ENCODE measurements at places on chromosomes 2 and 18.
A peak's percentile ranks its signal among the peaks of the same experiment; 100 is the strongest.

DNA sequence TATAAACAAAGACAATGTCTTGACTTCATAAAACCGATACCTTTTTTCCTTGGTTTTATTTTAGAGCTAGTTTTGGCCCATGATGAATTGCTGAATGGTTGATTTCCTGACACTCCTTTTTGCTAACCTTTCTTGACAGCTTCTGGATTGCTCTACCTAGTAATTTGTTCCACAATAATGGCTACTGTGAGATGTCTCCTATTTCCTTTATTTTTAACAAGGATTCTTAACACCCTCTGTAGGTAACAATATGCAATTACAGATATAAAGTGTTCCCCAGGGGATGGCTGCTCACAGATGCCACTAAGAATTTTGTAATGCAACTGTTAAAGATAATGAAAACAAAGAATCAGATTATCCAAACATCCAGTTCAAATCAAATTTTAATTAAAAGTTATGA lies 100.8 kb upstream of the ATP5MC3 start:
- DNase-seq: peak; percentile 45

DNA sequence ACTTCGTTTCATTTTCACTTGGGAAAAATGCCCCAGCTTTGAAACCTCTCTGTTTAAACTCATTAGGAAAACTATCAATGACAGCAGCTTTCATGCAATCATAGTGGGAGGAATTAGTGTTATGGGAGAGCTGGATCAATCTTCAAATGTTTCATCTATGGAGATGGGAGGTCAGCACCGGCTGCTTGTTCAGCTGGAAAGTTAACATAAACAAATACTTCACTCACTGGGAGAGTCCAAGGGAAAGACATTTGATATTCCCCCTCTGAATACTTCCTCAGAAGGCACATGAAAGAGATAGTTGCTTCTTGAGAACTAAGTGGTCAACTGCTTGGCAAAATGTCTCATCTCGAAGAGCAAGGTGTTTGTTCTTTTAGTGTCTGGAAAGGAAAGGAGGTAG lies 7.3 kb downstream of the LYPD1 start:
- DNase-seq: peak; percentile 36

GRCh38 chr18:38900031-38900430 lies 1334.4 kb upstream of the CELF4 start:
- no peak for DNase-seq

GRCh38 chr2:61910603-61911002 lies 5.1 kb downstream of the COMMD1 start:
- peak; percentile 7 for DNase-seq

GRCh38 chr2:65802298-65802942 lies 370.0 kb upstream of the SPRED2 start:
- DNase-seq: no peak

GRCh38 chr2:181861379-181861778 lies 30.2 kb upstream of the ITPRID2 start:
- DNase-seq: no peak

GRCh38 chr2:238865015-238865719 lies 17.3 kb downstream of the TWIST2 start:
- DNase-seq: no peak

- DNase-seq: no peak
Observed at GRCh38 chr2:158191076-158191895, 89.6 kb downstream of the UPP2 start.

DNA sequence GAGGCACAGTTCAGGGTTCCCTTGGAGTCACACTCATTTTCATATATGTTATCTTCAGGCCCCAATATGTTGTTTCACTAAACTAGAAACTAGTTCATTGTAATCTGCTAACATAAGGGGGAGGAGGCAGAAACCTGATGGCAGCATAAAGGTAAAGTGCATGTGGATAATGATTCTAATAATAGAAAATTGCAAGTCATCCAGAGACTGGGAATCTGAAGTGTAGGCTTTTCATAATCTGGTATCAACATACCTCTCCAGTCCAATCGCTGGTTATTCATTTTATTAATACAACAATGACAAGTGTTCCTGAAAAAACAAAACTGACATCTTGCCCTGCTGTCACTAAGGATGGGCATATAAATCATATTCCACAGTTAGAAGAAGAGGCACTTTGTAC lies 326.3 kb upstream of the ZNF804A start:
- DNase-seq: no peak

DNA sequence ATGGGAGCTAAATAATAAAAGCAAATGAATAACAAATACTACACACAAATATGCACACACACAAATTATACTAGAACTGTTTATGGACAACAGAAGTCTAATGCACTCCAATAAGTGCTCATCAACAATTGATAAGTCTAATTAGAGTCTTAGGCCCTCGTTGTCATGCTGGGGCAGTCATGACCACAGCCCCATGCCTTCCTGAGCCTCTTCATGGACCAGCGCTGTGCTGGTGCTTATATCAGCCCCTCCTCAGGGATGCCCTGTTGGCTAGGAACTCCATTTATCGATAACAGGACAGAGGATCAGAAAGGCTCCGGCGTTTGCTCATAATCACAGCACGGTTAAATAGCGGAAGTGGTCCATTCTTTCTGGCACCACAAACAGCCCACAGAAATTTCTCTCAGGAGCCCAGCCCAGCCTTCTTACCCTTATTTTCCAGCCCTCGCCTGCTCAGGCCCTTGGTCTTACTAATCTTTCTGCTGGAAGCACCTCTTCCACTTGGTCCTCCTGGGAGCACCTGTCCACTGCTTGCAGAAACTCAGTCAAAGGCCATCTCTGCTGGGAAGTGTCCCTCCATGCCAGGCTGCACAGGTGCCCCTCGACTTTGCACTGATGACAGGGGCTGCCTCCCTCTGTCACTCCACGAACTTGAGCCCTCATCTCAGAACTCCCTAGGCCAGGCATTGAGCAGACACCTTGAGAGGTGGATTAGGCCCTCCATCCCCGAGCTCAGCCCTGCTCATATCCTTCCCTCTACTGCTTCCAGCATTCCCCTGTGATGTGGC lies 500.2 kb upstream of the HS6ST1 start:
- DNase-seq: no peak

Measured in fibroblast of upper back skin (primary cell).